ENCODE measurements at places on chromosomes 12 and 14.
A peak's percentile ranks its signal among the peaks of the same experiment; 100 is the strongest.

DNA sequence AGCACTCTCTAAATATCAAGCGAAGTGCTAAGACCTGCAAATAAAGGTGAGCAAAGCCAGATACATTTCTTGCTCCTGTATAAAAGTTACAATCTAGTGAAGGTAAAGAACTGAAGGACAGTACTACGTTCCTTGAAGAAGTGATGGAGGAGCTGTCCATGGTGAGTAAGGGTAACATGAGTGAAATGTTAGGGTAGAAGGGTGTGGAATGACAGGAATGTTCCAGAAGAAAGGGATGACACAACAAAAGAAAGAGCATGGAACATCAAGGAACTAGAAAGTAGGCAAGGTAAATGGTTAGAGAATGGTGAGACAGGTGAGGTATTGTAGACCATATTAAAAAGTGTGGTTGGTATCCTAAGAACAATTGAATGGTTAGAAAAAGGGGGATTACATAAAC, 272.4 kb downstream of the ACSS3 start:
- DNase-seq: no peak

DNA sequence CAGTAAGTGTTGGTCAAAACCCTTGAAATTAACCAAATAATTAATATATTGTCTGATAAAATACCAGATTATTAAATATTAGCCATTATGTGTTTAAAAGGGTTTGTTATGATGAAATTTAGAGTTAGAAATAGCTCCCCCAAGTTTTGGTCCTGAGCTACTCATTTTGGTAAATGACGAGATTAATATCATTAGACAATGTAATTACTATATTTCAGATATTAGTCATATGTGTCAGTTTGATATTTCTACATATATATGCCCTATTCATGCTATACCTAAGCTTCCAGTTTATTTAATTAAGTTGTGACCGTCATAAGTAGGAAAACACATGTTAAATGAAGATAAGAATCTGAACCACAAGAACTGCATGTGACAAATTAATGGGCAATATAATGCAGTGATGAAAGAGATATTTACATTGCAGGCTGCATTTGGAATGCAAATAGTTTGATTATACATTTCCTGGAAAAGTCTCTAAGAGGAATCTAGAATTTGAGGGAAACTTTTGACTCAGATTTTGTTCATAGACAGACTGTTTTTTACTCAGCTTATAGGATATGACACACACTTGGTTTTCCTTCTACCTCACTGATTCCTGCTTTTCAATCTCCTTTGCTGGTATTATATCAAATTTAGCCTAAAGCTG, 70.5 kb downstream of the TBC1D30 start:
- DNase-seq: no peak

DNA sequence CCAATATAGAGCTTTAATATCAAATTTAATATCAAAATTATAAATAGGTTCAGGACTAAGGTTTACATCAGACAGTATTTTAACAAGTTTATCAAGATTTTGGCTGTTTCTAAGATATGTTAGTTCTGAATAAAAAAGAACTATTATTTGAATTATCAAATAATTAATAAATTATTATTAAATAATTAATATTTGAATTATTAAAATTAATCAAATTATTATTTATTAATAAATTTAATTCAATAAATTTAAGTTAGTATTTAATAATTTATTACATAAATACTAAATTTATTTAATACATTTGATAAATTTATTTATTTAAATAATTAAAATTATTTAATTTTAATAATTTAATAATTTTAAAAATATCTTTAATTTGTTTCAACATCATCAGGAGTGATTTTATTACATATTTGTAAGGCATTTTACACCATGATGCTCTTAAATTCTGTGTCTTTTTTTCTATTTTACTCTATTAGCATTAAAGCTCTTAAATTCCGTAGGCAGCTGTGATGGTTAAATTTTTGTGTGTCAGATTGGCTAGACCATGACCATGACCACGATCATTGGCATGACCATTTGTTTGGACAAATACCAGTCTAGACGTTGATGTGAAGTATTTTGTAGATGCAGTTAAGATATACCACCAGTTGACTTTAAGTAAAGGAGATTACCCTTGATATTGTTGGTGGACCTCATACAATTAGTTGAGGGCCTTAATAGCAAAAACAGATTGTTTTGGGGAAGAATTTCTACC, 82.6 kb downstream of the BBS10 start:
- no peak for DNase-seq

DNA sequence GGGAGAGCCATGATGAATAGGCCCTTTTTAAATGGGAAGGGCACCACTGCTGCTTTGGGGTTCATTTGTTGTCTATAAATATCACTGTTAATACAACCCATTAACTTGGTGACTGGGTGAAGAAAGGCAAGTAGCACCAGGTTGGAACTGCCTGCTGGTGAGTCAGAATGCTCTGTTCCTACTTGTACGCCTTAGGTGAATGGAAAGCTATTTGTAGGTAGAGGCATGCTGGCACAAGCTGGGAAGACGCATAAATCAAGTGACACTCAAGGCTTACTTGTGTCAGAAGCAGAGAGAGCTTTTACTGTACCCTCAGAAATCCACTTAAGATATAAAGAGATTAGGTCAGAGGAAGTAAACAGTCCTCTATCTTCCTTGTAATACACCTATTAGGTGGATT, 142.5 kb downstream of the TMX1 start:
- no peak for DNase-seq

GRCh38 chr12:117090816-117091711, 8.2 kb downstream of the TESC start:
- peak; percentile 37 for DNase-seq

GRCh38 chr12:121873216-121873569, 14.5 kb upstream of the HPD start:
- DNase-seq: no peak

DNA sequence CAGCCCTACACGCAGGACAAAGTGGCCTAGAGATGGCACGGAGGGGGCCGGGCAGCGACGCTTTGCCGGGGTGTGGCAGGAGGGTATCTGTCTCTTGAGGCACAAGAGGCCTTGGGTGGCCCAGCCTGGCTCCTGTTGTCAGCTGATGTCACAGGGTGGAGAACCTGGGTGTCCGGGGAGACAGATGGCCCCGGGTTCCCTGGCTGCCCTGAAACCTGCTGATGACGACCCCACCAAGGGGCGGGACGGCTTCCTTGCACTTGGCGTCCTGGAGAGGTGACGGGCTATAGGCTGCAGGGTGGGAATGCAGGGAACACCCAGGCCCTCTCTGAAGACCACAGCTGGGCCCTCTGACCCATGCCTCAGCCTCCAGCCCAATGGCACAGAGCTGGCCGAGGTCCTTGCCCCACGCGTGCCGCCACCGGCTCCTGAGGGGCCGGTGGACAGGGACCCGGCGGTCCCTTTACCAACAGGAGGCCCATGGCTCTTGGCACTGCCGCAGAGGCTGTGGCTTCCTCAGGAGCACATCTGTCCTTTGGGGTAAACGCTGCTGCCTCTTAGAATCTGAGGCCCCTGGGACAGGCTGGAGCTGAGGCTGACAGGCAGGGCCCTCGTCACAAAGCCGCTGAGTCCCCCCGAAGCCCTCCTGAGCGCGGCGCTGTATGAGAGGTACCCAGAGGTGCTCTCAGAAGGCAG, 16.4 kb downstream of the TRMT61A start:
- no peak for DNase-seq

- no peak for DNase-seq
These were observed 25.8 kb upstream of the TMCC3 start for GRCh38 chr12:94676031-94676641.

DNA sequence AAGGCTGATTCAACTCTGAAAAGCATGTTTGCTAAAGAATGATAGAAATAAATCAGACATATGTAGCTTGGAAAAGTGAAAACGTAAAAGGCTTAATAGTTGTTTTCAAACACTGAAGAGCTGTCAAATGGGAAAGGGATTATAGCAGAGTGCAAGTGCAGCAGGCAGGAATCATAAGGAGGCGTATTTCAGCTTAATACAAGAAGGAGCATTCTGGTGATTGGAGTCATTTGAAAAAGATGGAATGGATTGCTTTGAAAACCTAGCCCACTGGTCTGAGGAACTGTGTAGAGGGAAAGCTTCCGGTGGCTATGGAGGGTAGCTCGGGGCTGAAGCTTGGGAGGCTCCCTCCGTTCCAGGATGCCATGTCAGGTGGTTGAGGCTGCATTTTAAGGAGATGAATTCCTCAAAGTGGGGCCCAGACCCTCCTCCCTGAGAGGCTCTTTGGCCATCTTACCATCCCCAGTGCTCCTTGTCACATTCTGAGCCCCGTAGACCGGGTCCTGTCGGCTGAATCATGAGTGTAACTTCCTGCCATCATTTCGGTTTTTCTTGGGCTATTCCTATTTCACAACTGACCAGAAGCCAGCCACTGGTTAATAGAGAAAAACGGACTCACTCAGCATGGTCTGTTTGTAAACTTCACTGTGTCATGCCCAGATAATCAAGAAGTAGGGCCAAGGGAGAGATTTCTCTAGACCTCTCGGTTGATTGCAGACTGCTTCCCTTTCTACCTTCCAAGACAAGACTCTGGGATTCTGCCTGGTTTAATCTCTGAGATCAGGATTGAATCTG, 6.5 kb downstream of the WNT5B start:
- DNase-seq: no peak

DNA sequence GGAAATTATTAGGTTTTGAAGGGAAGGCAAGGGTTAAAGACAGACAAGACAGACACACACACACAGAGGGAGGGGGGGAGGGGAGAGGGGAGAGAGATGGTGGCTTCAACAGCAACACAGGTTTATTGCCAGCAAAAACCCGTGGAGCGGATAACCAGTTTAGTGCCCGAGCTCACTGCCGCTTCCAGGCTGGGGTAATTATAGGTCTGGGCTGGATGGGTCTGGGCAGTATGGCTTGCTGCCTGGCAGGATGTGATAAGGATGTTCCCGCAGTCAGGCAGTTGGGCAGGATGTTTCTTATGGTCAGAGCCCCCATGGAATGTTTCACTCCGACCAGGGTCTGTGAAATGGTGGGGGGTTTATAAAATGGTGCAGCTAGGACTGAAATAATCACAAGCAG, 4.4 kb upstream of the TDRD9 start:
- DNase-seq: no peak

- no peak for DNase-seq
These were observed 80.7 kb downstream of the IRF2BPL start for GRCh38 chr14:76947838-76948184.

DNA sequence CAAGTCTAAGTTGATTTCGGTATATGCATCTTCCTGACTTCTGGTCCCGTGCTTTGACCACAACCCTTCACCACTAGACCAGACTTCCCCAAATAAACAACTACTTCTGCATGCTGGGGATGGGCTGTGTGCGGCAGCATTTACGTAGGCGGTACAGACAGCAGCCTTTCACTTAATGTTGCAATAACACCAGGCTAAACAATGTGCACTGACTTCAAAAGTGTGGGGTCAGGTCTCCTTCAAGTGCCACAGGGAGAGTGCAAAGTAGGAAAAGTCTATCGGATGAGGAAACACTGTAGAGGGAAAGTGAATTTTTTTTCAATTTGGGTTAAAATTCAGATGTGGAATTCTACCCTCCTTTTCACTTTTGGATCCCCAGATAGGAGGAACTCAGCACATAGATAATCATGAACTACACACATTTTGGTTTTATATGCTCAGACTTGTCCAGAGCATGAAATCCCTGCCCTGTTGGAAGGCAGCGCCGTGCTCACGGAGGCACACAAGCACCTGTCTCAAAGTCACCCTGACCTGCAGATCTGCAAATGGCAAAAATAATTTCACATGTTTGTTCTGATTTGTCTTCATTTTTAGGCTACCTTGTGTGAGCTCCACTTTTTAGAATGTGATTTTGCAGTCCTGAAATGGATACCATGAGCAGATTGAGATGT, 3.6 kb upstream of the FOS start:
- DNase-seq: no peak

DNA sequence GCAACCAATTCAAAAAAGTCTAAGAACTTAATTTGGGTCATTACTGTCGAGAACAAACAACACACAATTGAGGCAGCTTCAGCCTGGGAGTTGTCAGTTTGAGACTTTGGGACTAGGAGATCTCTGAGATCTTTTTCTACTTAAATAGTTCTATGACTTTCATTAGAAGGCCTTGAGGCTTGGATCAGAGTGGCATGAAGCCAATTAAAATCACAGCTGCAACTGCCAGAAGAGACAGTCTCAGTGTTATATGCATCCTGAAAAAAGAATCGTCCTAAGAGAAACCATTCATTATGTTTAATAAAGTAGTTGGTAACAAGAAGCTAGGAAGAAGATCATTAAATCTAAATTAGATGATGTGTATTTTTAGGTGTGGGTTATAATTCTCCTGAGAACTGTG, 170.8 kb upstream of the RASSF8 start:
- no peak for DNase-seq

DNA sequence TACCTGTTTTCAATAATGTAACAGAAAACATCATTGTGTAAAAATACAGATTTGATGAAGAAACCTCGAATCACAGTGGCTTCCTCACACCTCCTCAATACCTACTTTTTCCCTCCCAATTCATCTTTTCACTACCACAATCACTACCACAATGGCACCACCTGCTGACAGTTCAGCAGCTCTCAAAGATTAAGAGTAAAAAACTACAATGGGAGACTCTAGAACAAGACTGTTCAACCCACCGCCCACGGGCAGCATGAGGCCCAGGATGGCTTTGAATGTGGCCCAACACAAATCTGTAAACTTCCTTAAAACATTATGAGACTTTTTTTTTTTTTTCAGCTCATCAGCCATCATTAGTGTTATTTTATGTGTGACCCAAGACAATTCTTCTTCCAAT, 15.2 kb downstream of the MED6 start:
- DNase-seq: no peak

- no peak for DNase-seq
These were observed 94.1 kb downstream of the SLC2A13 start for GRCh38 chr12:40011775-40012129.

- no peak for DNase-seq
These were observed 5.6 kb upstream of the LHX5 start for GRCh38 chr12:113477171-113477841.

- DNase-seq: no peak
These were observed 45.6 kb upstream of the EGLN3 start for GRCh38 chr14:33996462-33996861.

- DNase-seq: no peak
These were observed 211.8 kb downstream of the PCNX1 start for GRCh38 chr14:71119075-71119474.

DNA sequence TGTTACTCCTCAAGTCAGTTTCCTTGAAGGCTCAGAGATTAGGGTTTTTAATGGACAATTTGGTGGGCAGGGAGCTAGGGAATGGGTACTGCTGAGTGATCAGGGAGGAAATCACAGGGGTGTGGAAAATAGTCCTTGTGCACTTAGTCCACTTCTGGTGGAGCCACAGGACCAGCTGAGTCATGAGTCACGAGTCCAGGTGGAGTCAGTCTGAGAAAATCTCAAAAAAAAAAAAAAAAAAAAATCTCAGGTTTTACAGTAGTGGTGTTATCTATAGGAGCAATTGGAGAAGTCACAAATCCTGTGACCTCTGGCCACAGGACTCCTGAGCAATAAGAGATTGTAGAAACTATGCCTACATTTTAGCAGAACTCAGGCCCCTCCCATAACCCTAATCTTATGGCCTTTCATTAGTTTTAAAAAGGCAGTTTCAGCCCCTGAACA, 28.2 kb upstream of the AMN1 start:
- no peak for DNase-seq

Measured in HuH-7 (cell line).